ENCODE measurements at places on chromosomes 13 and 19. TPM values are rescaled to one million over a fixed set of nuclear protein-coding genes. Genes with fewer than 3 reads are reported as not detected.

The SPC24 gene
- total RNA-seq = 71.3 TPM

The SIGLEC10 gene
- not detected for total RNA-seq

- DNase-seq = no peak
Observed at GRCh38 chr19:41192574-41193429, at the start of gene CYP2S1. Gene CYP2S1, plus strand, starts transcription at chr19:41193219. Its CDS starts 46 bp downstream, at chr19:41193265.

DNA sequence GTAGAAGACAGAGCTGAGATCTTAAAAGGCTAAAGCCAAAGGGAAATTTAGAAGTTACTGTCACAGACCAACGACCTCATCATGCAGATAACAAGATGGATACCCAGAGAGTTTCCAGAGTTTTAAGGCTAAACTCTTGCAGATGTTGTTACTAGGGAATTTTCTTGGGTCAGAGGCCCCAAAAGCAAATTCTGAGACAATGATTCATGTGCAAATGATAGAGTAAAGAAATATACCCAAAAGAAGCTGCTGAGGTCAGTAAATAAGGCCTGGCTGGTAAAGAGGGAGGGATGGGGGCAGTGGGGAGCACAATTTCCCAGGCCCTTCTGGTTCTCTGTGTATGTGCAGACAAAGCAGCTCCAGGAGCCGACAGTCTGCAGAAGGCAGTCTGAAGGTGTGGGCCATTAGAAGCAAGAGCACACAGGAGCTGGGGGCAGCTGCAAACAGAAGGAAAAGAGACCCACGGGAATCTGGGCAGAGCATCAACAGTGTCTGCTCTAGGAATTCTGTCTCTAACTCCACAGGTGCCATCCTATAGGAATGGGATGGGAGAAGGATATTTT lies 330.8 kb downstream of the TBC1D4 start:
- DNase-seq = no peak

DNA sequence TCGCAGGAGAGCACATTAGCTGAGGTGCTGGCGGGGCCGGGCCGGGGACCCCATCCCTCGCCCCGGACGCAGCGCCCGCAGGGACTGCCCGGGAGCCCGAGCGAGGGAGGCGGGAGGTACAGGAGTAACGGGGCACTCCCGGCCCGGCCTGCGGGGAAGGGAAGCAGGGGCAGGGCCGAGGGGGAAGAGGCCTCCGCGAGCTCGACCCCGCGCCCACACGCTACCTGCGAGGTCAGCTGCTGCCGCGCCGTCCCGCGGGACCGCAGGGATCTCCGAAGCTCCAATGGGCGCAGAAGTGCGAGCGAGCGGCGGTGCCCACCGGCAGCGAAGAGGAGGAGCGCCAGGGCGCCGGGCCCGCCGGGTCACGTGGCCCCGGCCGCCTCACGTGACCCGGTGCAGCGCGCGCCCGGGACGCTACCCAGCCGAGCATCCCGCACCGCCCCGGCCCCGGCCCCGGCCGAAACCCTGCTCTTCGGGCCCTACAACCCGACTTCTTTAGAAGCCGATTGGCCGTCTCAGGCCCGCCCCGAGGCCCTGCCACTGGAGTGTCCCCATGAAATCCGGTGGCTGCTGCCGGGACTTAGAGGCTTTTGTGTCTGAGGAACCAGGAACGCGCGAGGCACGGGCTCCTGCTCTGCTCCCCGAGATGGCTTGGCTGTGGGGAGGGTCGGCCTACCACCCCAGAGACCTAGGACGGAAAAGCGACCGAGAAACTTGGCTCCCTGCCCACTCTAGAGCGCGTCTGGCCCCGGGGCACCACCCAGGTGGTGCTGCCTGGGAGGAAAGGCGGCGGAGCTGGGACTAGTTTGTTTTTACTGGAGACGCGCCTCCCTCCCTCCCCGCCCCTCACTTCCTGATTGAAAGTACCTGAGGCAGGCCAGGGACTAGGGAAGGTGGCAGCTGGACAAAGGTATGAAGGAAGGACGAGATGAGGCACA lies at the start of gene RCBTB1:
Gene RCBTB1 (minus strand): TSS at position 339 of the 938 bp plus-strand sequence. CDS start 18,279 bp downstream, outside the sequence.
- peak; percentile 53 for DNase-seq

GRCh38 chr19:28694812-28695211 lies 518.1 kb downstream of the UQCRFS1 start:
- peak; percentile 5 for DNase-seq
